WTC11 (cell line): ENCODE measurements at places on chromosomes 2 and 18. TPM values are rescaled to one million over a fixed set of nuclear protein-coding genes. Genes with fewer than 3 reads are reported as not detected.

DNA sequence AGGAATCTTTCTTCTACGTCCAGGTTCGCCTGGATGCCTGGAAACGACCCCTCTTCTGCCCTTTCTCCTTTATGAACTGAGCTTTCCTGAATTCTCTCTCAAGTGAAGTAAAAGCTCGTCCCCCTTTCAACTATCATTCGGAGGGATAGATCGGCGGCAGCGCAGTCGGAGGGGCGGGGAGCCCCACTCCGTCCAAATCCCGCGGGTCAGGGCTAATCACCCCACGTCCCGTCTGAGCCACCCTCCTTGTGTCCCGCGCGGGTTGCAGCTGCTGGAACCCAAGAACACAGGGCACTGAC lies 367 bp downstream of the FBXO48 start:
- H3K27ac ChIP-seq, result peak overlapping the region; percentile 77
- H3K4me1 ChIP-seq, result peaks cover 10% of the 10 kb centered on the region; the same call in 1 of the 2 replicates

B3GNT7 gene
- total RNA-seq, result 151 to 197 TPM (median 194 TPM) in 3 replicates

DNA sequence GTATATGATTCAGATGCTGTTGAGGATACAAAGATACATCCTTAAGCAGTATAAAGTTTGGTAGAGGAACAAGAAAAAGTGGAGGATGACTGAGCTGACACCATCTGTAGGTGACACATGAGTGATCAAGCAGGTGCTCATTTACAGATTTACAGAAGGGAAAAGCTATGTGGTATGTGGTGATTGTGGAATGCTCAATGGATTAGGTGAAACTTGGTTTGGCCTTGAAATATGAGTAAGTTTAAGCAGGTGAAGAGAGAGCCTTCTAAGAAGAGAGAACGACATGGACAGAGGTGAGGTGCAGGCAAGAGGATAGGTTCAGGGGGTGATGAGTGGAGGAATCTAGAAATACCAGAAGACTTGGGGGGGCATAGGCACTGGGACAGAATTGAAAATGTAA lies 5.9 kb downstream of the ASXL3 start:
- no peak for DNase-seq
- peaks cover 6% of the 10 kb centered on the region; the same call in 1 of the 2 replicates for H3K27me3 ChIP-seq
- no peak overlapping the region for H3K4me3 ChIP-seq
- H3K4me1 ChIP-seq, result peaks cover 35% of the 10 kb centered on the region
- H3K27ac ChIP-seq, result peak overlapping the region; percentile 3; the same call in 1 of the 2 replicates

GRCh38 chr2:143486976-143487375 lies 357.8 kb downstream of the ARHGAP15 start:
- peaks cover 6% of the 10 kb centered on the region for H3K4me1 ChIP-seq
- H3K27me3 ChIP-seq, result peaks cover 28% of the 10 kb centered on the region
- H3K27ac ChIP-seq, result no peak overlapping the region
- no peak overlapping the region for H3K4me3 ChIP-seq
- H3K36me3 ChIP-seq, result no peaks in the 10 kb centered on the region

ELOA2 gene
- total RNA-seq, result not detected in 3 replicates

SAG gene
- 0.14 TPM in 1 of 3 replicates, not detected in the others for total RNA-seq

- no peak for DNase-seq
- no peaks in the 10 kb centered on the region for H3K27me3 ChIP-seq
- H3K36me3 ChIP-seq, result peaks cover 90% of the 10 kb centered on the region
- peak overlapping the region; percentile 18; the same call in 1 of the 2 replicates for H3K27ac ChIP-seq
- H3K4me1 ChIP-seq, result peaks cover 67% of the 10 kb centered on the region
Observed at GRCh38 chr2:63861220-63861822, 19.6 kb downstream of the UGP2 start.

ALKAL2 gene
- 3.5 to 5.2 TPM (median 4.3 TPM) in 3 replicates for total RNA-seq

CLEC4F gene
- total RNA-seq, result not detected in 3 replicates

STAMBP gene
- 34.4 to 40.9 TPM (median 35.2 TPM) in 3 replicates for total RNA-seq

DNA sequence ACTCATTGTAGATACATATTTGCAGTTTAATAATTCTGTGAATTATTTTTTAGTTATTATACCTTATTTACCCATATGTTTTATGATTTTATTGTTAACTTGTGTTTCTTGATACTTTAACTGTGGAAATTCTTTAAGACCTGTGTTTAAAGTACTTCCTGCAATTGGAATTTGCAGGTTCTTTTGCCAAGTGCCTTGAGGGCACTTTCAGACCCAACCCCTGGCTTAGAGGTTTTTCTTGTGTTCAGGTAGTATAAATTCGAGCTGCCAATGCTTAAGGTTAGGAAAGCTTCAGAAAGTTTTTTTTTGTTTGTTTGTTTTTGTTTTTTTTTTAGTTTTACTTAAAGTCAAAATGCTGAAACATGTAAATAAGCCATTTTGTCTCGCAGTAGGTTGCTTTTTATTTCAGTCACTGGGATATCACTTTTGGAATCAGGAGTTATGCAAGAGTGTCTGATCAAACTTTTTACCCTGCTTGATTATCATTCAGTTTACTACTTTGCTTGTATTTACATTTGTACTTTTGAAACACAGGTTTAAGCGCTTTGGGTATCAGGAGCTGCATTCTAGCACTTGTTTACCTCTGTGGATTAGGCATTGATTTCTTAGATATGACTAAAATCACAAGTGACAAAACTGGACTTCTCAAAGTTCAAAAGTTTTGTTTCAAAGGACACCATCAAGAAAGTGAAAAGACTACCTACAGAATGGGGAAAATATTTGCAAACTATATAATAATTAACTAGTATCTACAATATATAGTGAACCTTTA lies 31.8 kb downstream of the TDRD15 start:
- no peak for DNase-seq
- H3K36me3 ChIP-seq, result no peaks in the 10 kb centered on the region
- no peak overlapping the region for H3K27ac ChIP-seq
- H3K4me1 ChIP-seq, result peaks cover 4% of the 10 kb centered on the region; the same call in 1 of the 2 replicates
- H3K27me3 ChIP-seq, result no peaks in the 10 kb centered on the region

DNA sequence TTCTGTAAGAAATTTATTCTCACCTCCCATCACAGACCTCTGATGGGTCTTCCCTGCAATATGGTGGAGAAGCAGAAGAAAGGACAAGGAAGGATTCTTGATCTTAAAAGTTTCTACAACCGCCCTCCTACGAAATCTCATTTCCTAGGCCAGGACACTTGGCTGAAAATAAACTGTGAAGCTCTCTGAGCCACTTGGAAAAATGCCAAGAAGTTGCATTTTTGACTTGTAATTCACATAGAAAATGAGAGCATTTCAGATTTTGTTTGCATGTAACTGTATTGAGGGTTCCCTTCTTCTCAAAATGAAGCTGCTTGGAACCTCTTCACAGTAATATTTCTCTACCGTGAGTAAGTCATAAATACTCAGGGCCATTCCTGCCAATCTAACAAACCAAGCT lies 458.3 kb upstream of the SLC14A2 start:
- no peaks in the 10 kb centered on the region for H3K36me3 ChIP-seq
- no peaks in the 10 kb centered on the region for H3K4me1 ChIP-seq
- H3K27ac ChIP-seq, result no peak overlapping the region
- DNase-seq, result no peak

DNA sequence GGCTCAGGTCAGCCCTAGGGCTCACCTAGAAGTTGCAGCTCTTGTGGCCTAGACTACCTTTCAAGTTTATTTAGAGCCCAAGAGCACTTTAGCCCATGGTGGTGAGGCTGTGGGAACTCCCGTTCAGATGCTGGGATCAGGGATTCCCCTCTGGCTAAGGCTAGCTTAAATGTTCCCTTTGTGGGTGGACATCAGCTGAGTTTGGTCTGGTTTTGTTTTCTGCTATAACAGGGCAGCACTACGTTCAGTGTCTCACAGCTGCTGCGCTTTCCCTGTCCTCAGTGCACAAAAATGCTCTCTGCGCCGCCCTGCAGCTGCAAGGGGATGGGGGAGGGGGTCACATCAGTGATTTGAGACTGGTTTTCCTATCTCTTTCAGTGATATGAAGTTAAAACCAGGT lies 170.5 kb upstream of the KCNJ3 start:
- DNase-seq, result no peak
- peaks cover 9% of the 10 kb centered on the region for H3K4me1 ChIP-seq
- no peaks in the 10 kb centered on the region for H3K36me3 ChIP-seq

MYL1 gene
- total RNA-seq, result not detected in 3 replicates

DNA sequence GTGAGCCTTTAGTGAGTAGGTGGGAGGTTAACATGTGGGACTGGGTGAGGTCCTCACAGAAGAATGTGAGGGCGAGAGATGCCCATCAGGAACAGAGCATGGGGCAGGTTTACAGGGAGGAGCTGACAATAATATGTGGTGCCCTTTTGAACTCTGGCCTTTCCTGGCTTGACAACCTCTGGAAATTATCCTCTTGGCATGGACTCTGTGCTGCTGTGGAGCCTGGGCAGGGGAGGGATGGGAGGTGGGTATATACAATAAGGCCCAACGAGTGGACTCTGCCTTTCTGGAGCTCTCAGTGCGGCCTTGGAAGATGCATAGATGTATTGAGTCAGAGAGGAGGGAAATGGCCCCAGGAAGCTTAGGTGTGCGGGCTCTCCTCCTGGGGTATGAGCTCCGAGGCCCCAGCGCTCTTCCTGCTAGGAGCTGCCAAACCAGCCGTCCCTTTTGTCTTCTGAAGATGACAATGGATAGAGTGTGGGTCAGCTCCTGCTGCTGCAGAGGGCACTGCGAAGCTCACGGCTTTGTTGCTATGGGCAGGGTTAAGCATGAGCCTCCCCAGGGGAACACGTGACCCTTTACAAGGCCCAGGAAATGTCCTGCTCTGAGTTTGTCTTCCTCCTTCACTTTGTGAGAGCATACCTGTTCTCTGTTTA lies 8.7 kb upstream of the PSD4 start:
- H3K27ac ChIP-seq, result no peak overlapping the region
- peaks cover 12% of the 10 kb centered on the region for H3K4me1 ChIP-seq
- no peak overlapping the region for H3K4me3 ChIP-seq

HDAC4 gene
- total RNA-seq, result 35.0 to 44.4 TPM (median 42.3 TPM) in 3 replicates

WDFY1 gene
- 63.7 to 67.3 TPM (median 66.0 TPM) in 3 replicates for total RNA-seq

SLC14A1 gene
- total RNA-seq, result not detected in 3 replicates

GRCh38 chr18:40939656-40940515 lies 1015.1 kb upstream of the PIK3C3 start:
- DNase-seq, result no peak
- peaks cover 5% of the 10 kb centered on the region for H3K4me1 ChIP-seq
- peak overlapping the region; percentile 8 for H3K27ac ChIP-seq
- no peaks in the 10 kb centered on the region for H3K36me3 ChIP-seq
- H3K27me3 ChIP-seq, result no peaks in the 10 kb centered on the region

TRIP12 gene
- total RNA-seq, result 146 to 152 TPM (median 149 TPM) in 3 replicates

DNA sequence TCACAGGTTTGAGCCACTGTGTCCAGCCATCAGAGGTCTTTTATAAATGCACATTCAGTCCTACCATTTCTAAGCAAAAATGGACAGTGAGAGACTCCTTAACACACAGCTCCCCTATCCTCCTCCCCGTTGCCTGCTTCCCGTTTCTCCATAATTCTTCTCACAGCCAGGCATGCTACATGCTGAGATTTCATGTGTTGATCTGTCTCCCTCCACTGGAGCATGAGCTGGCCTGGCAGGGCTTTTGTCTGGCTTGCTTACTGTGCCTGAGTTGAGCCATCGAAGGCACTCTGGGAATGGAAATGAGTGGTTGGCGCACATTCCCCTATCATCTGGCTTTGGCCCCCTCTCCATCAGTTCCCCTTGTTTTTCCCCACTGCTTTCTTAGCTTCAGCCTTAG lies 413.5 kb downstream of the PTPRM start:
- H3K4me1 ChIP-seq, result peaks cover 4% of the 10 kb centered on the region; the same call in 1 of the 2 replicates
- no peak overlapping the region for H3K27ac ChIP-seq
- no peaks in the 10 kb centered on the region for H3K36me3 ChIP-seq
- DNase-seq, result no peak
- H3K4me3 ChIP-seq, result no peak overlapping the region

- peak overlapping the region; percentile 98 for H3K4me3 ChIP-seq
- H3K27ac ChIP-seq, result peak overlapping the region; percentile 67
- DNase-seq, result peak; percentile 55
- peaks cover 19% of the 10 kb centered on the region for H3K27me3 ChIP-seq
Observed at GRCh38 chr2:36356990-36357846, 1.6 kb downstream of the CRIM1 start.

DNA sequence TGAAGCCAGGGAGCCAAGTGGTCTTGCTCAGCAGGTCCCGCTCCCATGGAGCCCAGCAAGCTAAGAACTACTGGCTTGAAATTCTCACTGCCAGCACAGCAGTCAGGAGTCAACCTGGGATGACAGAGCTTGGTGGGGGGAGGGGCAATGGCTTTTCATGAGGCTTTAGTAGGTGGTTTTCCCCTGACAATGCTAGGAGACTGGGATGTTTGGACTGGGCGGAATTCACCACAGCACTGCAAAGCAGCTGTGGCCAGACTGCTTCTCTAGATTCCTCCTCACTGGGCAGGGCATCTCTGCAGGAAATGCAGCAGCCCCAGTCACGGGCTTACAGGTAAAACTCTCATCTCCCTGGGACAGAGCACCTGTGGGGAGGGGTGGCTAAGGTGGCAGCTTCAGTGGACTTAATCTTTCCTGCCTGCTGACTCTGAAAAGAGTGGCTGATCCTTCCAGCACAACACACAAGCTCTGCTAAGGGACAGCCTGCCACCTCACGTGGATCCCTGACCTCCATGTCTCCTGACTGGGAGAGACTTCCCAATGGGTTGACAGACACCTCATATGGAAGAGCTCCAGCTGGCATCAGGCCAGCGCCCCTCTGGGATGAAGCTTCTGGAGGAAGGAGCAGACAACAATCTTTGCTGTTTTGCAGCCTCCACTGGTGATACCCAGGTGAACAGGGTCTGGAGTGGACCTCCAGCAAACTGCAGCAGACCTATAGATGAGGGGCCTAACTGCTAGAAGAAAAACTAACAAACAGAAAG lies 349.7 kb upstream of the ST6GAL2 start:
- no peak overlapping the region for H3K4me3 ChIP-seq
- peaks cover 7% of the 10 kb centered on the region for H3K4me1 ChIP-seq
- no peaks in the 10 kb centered on the region; the same call in 1 of the 2 replicates for H3K27me3 ChIP-seq

GRCh38 chr2:149606251-149606811 lies 18.8 kb upstream of the MMADHC start:
- no peak for DNase-seq
- H3K27me3 ChIP-seq, result no peaks in the 10 kb centered on the region
- no peaks in the 10 kb centered on the region for H3K4me1 ChIP-seq
- no peak overlapping the region for H3K4me3 ChIP-seq
- no peak overlapping the region for H3K27ac ChIP-seq

- H3K27ac ChIP-seq, result no peak overlapping the region
- no peak for DNase-seq
- no peaks in the 10 kb centered on the region for H3K27me3 ChIP-seq
- H3K4me3 ChIP-seq, result no peak overlapping the region
- peaks cover 12% of the 10 kb centered on the region; the same call in 1 of the 2 replicates for H3K36me3 ChIP-seq
Observed at GRCh38 chr2:185144159-185144919, 546.0 kb downstream of the ZNF804A start.
